ENCODE measurements at places on chromosomes 3 and 15.

DNA sequence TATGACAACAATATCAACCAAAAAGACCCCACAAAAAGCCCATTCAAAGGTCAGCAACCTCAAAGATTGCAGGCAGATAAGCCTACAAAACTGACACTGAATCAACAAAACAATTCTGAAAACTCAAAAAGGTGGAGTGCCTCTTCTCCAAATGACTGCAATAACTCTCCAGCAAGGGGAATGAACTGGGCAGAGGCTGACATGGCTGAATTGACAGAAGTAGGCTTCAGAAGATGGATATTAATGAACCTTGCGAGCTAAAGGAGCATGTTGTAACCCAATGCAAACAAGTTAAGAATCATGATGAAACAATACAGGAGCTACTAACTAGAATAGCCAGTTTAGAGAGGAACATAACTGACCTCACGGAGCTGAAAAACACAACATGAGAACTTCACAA, 20.4 kb upstream of the SLC25A38 start:
- DNase-seq = no peak

DNA sequence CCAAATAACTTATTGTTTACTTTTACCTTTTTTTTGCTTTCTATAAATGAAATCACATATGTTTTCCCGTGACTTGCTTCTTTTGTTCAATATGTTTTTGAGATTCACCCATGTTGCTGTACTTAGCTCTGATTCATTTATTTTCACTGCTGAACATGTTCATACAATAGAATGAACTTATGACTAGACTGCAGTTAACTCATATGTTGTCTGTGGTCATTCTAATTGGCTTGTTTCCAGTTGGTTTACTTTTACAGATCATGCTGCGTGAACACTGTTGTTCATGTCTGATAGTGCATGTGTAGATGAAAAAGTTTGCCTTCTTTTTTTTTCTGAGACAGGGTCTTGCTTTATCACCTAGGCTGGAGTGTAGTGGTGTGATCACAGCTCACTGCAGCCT, 31.6 kb upstream of the SV2B start:
- DNase-seq = no peak

DNA sequence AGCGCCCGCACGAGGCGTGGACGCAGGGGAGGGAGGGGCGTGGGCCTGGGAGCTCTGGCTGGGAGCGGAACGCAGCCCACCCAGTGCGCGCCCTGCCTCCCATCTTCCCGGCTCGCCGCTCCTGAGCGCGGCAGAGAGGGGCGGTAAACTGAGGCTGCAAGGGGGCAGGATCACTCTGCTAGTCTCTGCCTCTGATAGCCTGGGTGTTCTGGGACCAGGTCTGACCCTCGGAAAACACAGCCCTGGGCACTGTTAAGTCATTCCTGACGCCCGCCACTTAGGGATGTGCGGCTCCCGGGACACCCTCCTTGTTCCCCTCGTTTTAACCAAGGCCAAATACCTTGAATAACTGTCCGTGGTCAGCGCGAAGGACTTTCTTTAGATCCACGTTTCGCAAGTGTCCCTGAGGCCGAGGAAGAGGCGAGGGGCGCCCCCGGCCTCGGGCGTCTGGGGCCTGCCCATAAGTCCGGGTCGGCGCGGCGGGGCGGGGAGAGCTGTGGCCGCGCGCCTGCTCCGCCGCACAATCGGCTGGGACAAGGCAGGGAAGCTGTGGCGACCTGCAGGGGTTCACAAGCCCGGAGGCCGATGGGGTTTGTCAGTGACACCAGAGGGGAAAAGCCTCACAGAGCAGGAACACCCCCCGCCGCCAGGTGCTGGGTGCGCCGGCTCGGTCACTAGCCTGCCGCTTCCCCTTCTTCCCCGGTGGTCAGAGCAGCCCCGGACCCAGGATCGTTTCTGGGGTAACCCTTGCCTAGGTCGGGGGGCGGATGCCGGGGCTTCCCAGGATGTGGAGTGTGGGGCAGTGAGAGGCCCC, 1.5 kb downstream of the ITPKA start:
- DNase-seq = no peak

DNA sequence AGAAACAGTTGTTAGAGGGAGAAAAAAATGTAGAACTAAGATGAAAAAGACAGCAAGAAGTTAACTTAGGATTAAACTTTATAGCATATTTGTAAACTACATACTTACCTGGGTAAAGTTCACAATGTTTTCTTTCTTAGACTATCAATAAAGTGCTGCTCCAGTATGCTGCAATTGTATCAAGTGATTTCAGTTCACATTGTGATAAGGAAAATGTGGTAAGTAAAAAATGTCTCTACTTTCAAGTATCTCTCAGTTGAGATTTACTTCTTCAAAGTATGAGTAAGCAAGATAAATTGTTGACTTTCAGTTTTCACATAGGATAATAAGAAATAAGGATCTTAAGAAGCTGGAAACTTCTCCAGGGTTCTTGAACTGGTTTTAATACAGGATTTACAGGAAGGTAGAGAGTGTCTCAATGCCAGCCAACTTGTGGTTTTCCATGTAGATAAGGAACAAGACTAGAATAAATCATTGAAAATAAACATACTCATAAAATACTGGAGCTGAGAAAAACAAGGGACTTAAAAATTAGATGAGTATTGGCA, 528.8 kb downstream of the UNC13C start:
- DNase-seq = no peak

DNA sequence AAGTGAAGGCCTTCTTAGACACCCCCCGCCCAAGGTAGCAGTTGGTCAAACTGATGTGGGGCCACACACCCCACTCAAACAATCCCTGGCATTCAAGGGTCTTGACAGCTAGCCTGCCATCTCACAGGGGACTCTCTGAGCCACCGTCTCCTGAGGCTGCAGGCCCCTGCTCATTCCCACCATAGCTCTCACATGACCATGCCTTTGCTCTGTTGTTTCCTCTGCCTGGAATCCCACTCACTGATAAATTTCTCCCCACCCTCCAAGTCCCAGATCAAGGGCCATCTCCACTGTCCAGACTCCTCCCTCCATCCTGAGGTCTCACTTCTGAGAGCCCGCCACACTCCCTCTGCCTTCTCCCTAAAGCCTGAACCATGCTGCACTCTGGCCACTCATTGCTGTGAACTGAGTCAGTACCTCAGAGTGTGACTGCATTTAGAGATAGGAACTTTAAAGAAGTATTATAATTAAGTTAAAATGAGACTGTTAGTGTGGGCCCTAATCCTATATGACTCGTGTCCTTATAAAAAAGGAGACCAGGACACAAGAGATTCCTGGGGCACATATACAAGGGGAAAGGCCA, 10.0 kb downstream of the WNT7A start:
- no peak for DNase-seq

DNA sequence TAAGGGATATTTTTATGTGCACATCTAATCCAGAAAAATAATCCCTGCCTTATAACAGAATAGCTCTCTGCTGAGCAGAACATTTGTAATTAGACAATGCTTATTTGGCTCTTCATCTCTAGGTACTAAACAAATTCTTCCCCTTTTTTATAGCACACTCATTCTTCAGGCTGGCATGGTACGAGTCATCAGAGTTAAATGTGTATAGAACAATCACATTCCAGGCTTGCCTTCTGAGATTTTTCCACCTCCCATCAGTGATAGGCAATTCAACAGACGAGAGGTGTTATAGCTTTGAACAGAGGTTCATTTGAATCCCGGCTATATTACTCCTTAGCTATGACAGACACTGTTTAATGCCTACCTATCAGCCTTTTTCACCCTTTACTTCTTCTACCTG, 21.4 kb upstream of the SPPL2A start:
- peak; percentile 78 for DNase-seq

GRCh38 chr15:79314811-79315210, 3.9 kb downstream of the TMED3 start:
- DNase-seq = no peak

GRCh38 chr3:61608711-61609110, 47.3 kb downstream of the PTPRG start:
- DNase-seq = no peak

Measured in NCI-H226 (cell line).